ENCODE measurements at places on chromosomes 13 and 19.

- DNase-seq: no peak
These were observed 5.8 kb upstream of the USE1 start for GRCh38 chr19:17209126-17210036.

DNA sequence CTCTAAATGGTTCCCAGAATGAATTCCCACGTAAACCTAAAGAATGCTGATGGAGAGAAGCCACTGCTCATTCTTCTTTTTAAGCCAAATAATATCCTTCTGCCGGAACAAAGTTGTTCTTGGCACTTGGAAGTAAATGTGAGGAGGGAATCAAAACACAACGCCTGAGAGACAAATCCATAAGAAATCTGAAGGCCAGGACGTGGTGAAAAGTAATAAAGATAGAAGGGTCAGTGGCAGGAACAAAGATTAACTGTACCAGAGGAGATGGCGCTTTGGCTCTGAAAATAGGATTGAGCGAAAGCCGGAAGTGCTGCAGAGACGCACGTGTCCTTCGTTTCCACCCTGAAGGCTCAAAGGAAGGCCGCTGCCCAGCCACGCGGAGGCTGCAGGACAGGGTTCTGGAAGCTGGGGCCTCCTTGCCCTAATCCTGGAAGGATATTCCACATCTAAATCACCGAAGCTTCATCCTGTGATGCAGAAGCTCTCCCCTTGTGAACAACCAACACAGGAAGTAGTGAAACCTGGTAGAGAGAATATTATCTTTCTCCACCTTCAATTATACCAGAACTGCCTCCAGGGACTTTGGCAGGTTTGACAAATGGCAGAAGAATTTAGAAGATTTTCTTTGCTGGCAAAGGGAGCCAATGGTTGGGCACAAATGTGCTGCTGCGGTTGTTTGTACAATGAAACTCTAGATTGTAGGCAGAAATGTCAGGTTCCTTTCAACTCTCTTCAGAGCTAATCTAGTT lies 214.6 kb upstream of the SERP2 start:
- no peak for DNase-seq

GRCh38 chr19:40464059-40465024 lies 1.2 kb downstream of the BLVRB start:
- DNase-seq: no peak

GRCh38 chr19:39377373-39378362 lies 13.2 kb downstream of the PAF1 start:
- DNase-seq: no peak

DNA sequence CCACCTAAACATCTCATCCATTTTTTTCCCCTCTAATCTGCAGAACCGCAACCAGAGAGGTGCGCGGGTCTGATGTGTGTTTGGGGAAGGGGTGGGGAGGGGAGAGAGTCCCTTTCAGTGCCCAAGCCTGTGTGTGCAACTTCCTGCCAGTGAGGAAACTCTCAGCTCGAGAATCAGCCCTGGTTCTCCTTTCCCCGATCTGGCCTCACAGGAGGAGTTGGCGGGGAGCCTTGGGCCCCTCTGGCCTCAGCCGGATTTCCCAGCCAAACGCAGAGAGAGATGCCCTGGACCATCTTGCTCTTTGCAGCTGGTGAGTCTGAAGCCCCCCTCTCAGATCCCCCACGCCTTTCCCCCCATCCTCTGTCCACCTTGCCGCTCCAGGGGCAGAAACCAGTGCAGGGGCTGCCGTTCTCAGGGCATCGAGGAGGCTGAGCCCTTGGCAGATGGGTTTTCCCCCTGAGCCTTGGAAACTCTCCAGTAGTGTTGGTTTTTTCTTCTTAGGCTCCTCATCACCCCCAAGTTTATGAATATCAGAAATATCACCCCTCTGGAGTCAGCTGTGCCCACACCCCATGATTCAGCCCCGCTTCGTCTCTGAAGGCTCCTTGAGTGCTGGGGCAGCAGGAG lies at the start of gene C19orf38:
Gene C19orf38 (plus strand): TSS at position 186 of the 627 bp plus-strand sequence. CDS start 94 bp downstream, at position 280.
- no peak for DNase-seq

GRCh38 chr13:106689906-106690305 lies 122.0 kb upstream of the ARGLU1 start:
- DNase-seq: no peak

- no peak for DNase-seq
These were observed 340.6 kb upstream of the KLHL1 start for GRCh38 chr13:70448820-70449219.

GRCh38 chr19:4181053-4181508 lies 1.3 kb downstream of the SIRT6 start:
- no peak for DNase-seq

GRCh38 chr19:34402074-34402600 lies 2.1 kb upstream of the PDCD2L start:
- no peak for DNase-seq

DNA sequence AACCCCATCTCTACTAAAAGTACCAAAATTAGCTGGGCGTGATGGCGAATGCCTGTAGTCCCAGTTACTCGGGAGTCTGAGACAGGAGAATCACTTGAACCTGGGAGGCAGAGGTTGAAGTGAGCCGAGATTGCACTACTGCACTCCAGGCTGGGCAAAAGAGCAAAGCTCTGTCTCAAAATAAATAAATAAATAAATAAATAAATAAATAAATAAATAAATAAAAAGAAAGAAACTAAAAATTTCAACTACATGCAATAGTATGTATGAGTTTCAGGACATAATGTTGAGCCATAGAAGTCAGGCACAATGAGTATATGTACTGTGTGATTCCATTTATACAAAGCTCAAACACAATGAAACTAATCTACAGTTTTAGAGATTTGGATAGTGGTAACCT lies 12.9 kb upstream of the ZNF780A start:
- DNase-seq: no peak

DNA sequence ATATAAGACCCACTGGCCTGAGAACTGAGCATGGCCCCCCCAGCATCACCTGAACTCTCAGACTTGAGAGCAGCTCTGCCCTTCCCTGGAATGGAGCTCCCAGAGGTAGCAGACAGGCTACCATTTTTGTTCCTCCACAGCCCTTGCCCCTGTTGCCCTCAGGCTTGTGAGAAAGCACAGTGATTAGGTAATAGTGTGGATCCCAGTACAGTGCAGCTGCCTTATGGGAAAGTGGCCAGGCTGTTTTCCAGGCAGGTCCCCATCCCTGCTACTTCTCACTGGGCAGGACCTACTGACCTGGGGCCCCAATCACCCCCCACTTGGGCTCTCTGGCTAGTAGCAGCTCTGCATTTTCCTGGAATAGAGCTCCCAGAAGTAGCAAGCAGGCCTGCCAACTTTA lies 834.0 kb downstream of the DACH1 start:
- DNase-seq: no peak

- DNase-seq: no peak
These were observed 4.7 kb downstream of the LGALS7B start for GRCh38 chr19:38793671-38794070.

DNA sequence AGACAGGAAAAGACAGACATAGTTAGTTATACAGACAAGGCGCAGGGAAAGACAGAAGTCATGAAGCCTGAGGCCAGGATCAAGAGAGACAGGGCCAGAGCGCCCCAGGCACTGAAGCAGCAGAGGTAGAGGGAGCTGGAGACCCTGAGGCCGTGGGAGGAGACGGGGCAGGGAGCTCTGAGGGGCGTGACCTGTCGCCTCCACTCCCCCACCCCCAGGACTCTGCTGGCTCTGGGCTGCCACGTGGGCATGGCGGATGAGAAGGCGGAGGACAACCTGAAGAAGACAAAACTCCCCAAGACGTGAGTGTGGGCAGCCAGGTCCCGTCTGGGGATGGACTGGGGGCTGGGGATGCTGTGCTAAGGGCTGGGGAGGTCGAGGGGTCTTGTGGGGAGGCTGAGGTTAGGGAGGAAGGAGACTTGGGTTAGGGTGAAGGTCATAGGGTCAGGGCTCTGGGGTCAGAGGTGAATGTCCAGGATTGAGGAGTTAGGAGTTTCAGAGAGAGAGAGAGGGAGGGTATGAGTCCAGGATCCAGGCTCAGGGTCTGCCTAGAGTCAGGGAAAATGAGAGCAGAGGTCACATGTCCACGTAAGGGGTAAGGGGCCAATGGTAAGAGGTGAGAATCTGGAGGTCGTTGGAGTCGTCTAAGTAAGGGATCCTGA lies 31.1 kb downstream of the RYR1 start:
- no peak for DNase-seq

DNA sequence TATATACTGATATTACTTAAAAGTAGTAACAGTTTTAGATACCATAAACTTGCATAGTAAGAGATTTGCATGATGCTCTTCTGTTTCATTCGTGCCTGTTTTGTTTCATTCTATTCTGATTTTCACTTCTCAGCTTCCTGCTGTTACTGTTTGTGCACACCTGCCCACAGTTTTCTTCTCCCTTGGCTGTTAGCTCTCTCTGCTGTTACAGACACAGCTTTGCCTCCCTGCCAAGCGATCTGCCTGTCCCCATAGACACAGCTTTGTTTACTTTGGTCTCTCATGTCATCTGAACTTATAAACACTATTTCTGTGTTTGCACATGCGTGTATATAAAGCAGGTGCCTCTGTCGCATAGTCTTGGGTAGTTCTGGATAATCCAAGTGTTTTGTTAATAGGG lies 21.4 kb upstream of the UPF3A start:
- no peak for DNase-seq

GRCh38 chr13:88257706-88258105 lies 586.5 kb downstream of the SLITRK5 start:
- DNase-seq: no peak

GRCh38 chr13:30107521-30108136 lies 199.7 kb downstream of the KATNAL1 start:
- DNase-seq: no peak

GRCh38 chr19:58406818-58407657 lies 1.4 kb upstream of the ZNF584 start:
- no peak for DNase-seq

DNA sequence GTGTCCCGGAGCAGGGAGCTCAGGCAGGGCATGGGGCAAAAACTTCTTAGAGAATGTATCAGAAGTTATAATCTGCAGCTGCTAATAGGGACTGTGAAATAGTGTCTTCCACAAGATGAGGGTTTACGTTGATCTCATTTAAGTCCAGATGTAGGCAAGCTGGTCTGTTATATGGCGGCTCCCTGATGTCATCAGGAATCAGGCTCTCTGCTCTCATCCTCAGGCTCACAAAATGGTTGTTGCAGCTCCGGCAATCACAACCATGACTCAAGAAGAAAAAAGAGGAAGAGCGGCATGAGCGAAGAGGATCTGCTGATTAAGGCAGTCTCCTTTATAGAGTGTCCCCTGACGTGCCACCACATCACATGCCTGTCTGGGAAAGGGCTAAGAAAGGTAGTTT lies 191.3 kb downstream of the KLF5 start:
- DNase-seq: no peak

DNA sequence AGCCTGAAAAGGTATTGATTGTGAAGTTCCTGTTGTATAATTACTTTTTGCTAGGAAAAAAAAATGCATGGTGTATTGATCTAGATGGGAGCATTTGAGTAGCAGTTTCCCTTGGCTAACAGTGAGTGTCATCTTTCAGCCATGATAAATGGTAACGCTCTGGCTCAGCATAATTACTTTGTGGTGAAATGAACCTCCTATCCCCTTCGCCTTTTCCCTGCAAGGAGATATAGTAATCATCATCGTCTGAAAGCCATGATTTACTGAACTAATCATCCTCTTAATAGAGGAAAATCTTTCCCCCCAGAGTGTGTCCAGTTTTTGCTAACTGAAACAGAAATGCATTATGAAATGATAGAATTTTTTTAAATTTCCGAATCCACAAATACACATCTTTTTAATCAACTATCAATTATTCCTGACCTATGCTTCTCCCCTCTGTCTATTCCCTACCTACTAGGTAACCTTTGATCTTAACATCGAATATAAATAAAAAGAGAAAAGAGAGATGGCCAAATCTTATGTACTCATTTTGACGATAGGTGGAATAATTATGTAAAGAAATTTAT lies 88.7 kb downstream of the MAB21L1 start:
- no peak for DNase-seq

DNA sequence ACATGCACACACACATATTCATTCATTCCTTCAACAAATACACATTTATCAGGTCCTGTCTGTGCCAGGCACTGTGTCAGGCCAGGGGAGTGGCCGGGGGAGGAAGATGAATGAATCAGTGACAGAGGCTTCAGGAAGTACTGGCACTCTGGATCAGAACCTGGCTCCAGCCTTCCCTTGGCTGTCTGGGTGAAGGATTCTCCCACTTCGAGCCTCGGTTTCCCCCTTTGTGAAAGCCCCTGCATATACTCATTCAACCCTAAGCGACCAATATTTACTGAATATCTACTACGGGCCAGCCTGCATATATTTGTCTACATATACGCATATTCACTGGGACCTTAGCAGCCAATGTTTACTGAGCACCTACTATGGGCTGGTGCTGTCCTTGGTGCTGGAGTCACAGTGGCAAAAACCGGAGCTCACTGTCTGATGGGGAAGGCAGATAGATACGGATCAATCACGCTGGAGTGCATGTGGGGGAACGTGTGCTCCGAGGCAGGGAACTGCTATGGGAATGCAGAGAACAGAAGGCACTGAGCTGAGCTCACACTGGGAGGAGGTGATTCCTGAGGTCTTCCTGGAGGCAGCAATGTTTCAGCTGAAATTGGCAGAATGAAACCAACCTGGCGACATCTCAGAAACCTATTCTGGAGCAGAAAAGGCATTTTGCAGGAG lies 636 bp upstream of the ZNF579 start:
- no peak for DNase-seq

GRCh38 chr13:51271528-51272085 lies 49.4 kb downstream of the FAM124A start:
- no peak for DNase-seq

GRCh38 chr19:3607303-3608078 lies 816 bp upstream of the TBXA2R start:
- no peak for DNase-seq

GRCh38 chr19:2808129-2808941 lies 11.3 kb upstream of the ZNF554 start:
- no peak for DNase-seq

DNA sequence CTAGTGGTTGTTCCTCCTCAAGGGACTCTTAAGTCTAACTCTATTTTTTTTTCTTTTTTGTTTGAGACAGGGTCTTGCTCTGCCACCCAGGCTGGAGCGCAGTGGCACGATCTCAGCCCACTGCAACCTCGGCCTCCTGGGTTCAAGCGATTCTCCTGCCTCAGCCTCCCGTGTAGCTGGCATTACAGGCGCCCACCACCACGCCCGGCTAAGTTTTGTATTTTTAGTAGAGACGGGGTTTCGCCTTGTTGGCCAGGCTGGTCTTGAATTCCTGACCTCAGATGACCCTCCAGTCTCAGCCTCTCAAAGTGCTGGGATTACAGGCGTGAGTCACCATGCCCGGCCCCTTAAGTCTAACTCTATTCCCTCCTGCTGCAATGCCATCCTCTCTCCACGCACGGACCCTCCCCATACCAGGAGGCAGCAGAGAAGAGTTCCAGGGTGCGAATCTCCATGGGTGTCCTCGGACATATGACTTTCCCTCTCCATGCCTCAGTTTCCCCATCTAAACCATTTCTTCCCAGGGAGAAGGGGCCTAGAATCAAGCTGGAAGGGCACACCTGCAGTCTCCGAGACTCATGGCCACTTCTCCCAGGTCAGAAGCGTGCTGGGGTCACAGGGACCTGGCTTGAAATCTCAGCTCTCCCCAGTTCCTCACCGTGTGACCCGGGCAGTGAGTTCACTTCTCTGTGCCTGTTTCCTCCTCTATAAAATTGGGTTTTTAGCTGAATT lies 6.0 kb upstream of the BCL3 start:
- no peak for DNase-seq

GRCh38 chr19:15368051-15368632 lies 11.4 kb downstream of the AKAP8 start:
- DNase-seq: no peak
